ENCODE measurements at places on chromosomes 16 and 17. TPM values are rescaled to one million over a fixed set of nuclear protein-coding genes. Genes with fewer than 3 reads are reported as not detected.

Gene CD19
- total RNA-seq, result not detected

Gene ZCCHC14
- 12.2 TPM for total RNA-seq

Gene CASKIN1
- total RNA-seq, result 0.22 TPM

Gene CENPN
- total RNA-seq, result 75.3 TPM

Gene IL17C
- total RNA-seq, result not detected

Gene PYY
- total RNA-seq, result not detected

Gene ULK2
- 15.0 TPM for total RNA-seq

Gene PPL
- 0.72 TPM for total RNA-seq

Gene TMC7
- 0.22 TPM for total RNA-seq

Gene CCT6B
- 1.1 TPM for total RNA-seq

Gene CTU2
- total RNA-seq, result 37.5 TPM

Gene ETV4
- total RNA-seq, result 26.1 TPM

Gene ABCC3
- 31.1 TPM for total RNA-seq

Gene TNFSF12
- total RNA-seq, result 10.7 TPM

Gene CDH5
- total RNA-seq, result not detected

All from placental pericyte (primary cell).